NCI-H526 treated with DMSO at 0.1 percent for 48 hours (cell line): ENCODE measurements at places on chromosomes 6 and 20.
A peak's percentile ranks its signal among the peaks of the same experiment; 100 is the strongest.

- DNase-seq, result no peak
Observed at GRCh38 chr20:36183155-36183944, 28.8 kb downstream of the EPB41L1 start.

DNA sequence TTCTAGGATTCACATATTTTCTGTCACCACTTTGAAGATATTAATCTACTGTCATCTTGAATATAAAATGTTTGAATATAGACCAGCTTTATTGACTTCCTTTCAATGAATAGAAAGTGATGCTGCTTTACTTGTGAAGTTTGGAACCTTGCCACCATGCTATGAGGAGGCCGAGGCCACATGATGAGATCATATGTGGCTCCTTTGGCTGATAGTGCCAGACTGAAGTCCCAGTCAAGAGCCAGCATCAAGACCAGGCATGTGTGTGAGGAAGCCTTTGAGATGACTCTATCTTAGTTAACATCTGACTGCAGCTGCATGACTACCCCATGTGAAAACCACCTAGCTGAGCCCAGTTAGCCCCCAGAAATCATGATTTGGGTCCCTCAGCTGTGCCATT, 169.5 kb downstream of the OTOR start:
- DNase-seq, result no peak

DNA sequence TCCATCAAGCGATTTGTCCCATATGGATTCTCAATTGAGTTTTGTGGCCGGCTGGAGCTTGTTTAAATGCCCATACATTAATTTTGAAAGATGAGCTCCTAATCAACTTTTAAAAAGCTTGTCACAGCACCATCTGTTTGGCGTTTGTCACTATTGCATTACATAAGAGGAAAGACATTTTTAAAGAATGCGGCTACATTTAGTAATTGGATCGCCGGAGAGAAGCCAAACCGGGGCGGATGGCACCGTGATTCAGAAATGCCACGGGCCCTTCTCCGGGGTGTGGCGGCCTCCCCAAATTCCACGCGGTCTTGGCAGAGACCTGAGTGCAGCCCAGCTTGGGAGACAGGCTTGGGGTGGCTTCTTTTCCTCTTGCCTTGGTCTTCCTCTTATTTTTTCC, 67.7 kb upstream of the ZNFX1 start:
- no peak for DNase-seq

- DNase-seq, result peak; percentile 85
Observed at GRCh38 chr6:155328539-155329459, 14.5 kb upstream of the TFB1M start.

GRCh38 chr6:9087470-9087869, 652.1 kb upstream of the SLC35B3 start:
- no peak for DNase-seq

- no peak for DNase-seq
Observed at GRCh38 chr6:134744301-134744700, 205.6 kb downstream of the ALDH8A1 start.

GRCh38 chr6:137590684-137591083, 96.5 kb upstream of the OLIG3 start:
- DNase-seq, result no peak

DNA sequence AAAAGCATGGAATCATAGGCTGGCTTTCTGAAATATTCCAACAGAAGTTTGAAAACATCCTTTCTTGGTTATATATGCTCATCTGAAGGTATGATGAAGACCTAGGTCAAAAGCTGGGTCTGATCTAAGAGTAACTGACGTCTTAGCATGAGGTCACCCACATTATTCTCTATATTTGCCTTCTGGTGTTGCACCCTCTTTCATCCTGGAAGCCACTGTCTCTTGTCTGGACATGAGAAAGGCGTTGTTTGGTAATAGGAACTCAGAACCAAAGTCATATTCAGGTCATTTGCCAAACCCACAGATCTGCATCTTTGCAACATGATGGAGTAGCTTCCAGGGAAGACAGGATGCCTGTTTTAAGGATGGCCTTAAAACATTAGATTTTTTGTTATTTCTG, 17.6 kb downstream of the GABRR1 start:
- DNase-seq, result no peak

GRCh38 chr6:7992002-7992815, 72.0 kb downstream of the BLOC1S5 start:
- no peak for DNase-seq
